AG04450 (cell line): ENCODE measurements at places on chromosomes 2 and 18.

DNA sequence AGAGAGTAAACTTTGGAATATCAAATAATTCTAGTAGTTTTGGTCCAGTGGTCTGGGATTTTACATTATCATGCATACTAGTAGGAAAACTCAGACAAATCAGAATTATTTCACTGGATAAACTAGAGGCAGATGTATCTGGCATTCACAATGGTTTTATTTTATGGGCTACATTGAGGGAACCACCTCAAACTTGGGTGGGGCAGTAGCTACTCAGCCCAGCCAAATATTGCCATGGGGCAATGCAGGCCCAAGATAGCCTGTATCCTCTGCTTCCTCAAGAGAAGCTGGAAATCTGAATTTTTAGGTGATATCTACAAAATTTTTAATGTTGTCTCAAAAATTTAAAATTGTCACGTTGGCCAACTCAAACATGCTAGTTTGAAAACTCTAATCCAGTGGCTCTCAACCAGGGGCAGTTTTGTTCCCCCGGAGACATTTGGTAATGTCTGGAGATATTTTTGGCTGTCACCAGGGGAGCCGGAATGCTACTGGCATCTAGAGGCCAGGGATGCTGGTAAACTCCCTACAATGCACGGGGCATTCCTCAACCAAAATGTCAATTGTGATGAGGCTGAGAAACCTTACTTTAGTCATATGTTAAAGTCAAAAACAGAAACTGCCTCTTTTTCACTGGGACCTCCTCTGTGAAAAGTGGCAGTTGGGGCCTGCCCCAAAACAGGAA, 172.8 kb upstream of the SPRED2 start:
- DNase-seq, result no peak

DNA sequence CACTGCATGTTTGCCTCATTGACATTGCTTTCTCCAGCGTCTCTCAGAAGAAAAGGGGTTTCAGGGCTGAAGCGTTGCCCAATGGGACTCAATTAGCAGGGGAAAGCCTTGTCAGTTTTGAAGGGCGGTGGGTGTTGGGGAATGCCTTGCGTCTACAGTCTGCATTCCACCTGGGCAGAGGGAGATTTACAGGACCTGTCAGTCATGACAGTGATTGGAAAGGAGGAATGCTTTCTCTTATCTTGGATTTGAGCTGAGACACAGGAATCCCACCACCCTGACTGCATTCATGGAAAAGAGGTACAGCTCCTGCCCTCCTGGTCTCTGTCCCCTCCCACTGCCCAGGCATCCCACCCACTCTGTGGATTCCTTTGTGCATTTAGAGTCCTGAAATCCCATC, 123.9 kb downstream of the ACKR3 start:
- DNase-seq, result no peak

- no peak for DNase-seq
Observed at GRCh38 chr2:65396348-65397026, 35.9 kb downstream of the SPRED2 start.

GRCh38 chr2:45404807-45405297, 206.2 kb downstream of the SRBD1 start:
- no peak for DNase-seq

GRCh38 chr18:13606604-13607254, 119.6 kb downstream of the FAM210A start:
- DNase-seq, result no peak

DNA sequence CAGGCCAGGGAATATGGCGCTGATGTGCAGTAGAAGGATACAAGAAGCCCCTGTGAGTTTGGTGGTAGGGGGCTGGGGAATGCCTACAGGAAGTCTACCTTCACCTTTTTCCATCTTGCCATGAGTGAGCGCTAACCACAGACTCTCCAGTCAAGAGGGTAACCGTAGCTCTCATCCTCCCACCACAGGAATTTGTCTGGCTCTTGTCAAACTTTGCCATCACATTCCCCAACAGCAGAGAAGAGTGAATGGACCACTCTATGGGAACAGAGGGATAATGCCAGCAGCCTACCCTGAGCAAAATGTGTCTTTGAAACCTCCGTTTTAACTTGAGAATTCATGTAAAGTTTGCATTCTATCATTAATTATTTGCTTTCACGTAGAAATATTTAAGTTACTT, 168.3 kb downstream of the NRP2 start:
- no peak for DNase-seq

GRCh38 chr2:120703330-120703994, 32.2 kb upstream of the GLI2 start:
- no peak for DNase-seq

DNA sequence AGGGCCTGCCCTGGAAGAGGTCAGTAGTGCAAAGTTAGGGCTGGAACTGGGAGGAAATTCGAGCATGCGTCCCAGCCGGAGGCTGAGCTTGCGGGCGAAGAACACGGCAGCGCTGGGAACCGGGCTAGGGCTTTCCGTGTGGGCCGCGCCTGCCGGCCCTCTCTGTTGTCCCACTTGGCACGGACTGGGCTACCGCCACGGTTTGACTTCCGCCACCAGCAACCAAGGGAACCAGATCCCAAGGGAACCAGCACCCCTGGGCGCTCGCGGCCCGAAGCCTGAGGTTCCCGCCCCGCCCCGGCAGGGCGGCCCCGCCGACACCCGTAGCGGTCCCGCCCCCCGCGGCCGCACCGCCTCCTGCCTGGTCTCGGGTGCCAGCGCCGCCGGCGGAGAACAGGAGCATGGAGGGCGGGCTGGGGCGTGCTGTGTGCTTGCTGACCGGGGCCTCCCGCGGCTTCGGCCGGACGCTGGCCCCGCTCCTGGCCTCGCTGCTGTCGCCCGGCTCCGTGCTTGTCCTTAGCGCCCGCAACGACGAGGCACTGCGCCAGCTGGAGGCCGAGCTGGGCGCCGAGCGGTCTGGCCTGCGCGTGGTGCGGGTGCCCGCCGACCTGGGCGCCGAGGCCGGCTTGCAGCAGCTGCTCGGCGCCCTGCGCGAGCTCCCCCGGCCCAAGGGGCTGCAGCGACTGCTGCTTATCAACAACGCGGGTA, at the start of gene SPR:
TSS of gene SPR (plus strand) at position 377 of the 708 bp plus-strand sequence. CDS start at position 402, 25 bp downstream.
- DNase-seq, result no peak

- no peak for DNase-seq
Observed at GRCh38 chr18:47118981-47119380, 31.3 kb downstream of the HDHD2 start.

DNA sequence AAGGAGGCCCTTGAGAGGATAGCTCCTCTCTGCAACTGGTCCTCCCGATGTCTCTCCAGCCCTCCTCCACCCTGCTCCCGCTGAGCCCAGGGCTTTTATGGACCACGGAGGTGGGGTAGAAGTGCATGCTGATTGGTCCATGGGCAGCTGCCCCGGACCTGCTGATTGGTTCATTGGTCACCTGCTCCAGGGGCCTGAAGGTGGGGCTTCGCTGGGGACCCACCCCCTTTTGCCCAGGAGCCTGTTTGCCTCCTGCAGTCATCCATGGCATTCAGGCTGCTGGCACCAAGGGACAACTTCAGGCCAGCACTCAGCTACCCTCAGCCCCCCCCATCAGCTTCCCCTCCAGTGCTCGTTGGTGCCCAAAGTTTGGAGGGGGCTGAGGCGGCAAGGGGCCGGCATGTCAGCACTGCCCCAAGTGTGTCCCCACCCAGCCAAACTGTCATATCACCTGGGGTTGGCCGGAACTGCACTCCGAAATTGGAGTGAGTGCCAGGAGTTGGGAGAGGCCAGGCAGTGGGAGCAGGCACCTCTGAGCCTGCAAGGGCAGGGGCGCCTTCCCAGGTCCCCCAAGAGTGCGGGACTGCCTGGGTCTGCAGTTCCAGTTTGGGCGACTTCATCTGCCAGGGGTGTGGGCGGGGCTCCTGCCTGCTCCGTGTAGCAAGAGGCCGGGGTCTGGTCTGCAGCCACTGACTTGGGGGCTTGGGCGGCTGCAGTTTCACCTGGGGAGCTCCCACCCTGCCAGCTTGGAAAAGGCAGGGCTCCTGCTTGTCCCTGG, 288.9 kb downstream of the RDH14 start:
- DNase-seq, result no peak

- no peak for DNase-seq
Observed at GRCh38 chr2:217775920-217776503, 226.8 kb downstream of the TNS1 start.

GRCh38 chr2:230306474-230306873, 20.5 kb upstream of the SP140L start:
- no peak for DNase-seq

DNA sequence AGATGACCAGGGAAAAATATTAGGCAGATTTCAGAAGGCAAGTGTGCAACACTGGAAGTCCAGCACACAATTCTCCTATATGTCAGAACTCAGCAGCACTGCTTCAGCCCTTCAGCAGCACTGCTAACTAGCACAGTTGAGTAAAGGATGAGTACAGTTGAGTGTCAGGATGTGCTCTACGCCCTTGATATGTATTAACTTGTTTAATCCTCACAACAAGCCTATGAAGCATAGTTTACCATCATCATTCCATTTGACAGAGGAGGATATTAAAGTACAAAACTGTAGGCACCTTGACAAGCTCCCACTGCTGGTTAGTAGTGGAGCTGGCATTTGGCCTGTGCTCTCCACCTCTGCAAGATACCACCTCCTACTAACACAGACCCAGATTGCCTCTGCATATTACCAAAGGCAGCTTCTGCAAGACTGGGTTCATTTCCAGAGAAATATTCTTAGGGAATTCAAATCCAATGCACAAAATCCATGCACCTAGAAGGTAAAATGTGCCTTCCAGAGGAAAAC, 230.8 kb downstream of the ANAPC1 start:
- DNase-seq, result no peak
